Activated naive CD8-positive, alpha-beta T cell treated with anti-CD3 and anti-CD28 coated beads for 36 hours (primary cell): ENCODE measurements at places on chromosomes 16 and 17. TPM values are rescaled to one million over a fixed set of nuclear protein-coding genes. Genes with fewer than 3 reads are reported as not detected.
A peak's percentile ranks its signal among the peaks of the same experiment; 100 is the strongest.

DNA sequence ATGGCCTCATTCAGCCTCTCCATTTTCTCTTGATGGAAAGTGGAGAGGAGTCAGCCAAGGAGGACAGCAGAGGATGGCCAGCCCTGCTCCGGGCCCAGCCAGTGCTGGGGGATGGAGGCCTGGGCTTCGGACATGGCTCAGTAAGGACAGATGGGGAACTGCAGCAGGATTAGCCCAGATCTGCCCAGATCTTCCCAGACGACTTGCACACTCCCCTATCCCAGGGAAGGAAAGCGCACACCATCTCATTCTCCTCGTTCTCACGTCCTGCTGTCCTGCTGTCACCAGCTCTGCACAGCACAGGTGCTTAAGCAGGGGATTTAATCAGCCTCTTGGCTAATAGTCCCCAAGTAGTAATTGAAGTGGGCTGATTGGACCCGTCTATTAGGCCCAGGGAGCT, 100.2 kb upstream of the SDK2 start:
- H3K4me1 ChIP-seq = no peaks in the 10 kb centered on the region
- no peak overlapping the region for H3K4me3 ChIP-seq
- H3K36me3 ChIP-seq = no peaks in the 10 kb centered on the region
- DNase-seq = no peak

The CDK3 gene
- total RNA-seq = 4.9 TPM

The CPHXL2 gene
- not detected for total RNA-seq

GRCh38 chr17:83054518-83055125, 24.8 kb upstream of the METRNL start:
- no peak overlapping the region for H3K4me3 ChIP-seq
- DNase-seq = no peak
- H3K4me1 ChIP-seq = peaks cover 19% of the 10 kb centered on the region
- peak overlapping the region; percentile 26 for H3K27ac ChIP-seq

The CES1 gene
- total RNA-seq = not detected

GRCh38 chr17:64420143-64420670, 28.7 kb upstream of the MILR1 start:
- DNase-seq = no peak
- H3K27me3 ChIP-seq = no peaks in the 10 kb centered on the region
- no peaks in the 10 kb centered on the region for H3K36me3 ChIP-seq
- no peak overlapping the region for H3K27ac ChIP-seq
- no peak overlapping the region for H3K4me3 ChIP-seq
- peaks cover 4% of the 10 kb centered on the region for H3K4me1 ChIP-seq

The SCARF1 gene
- 2.6 TPM for total RNA-seq

GRCh38 chr16:80280557-80280956, 260.2 kb upstream of the DYNLRB2 start:
- H3K4me3 ChIP-seq = no peak overlapping the region
- DNase-seq = no peak
- peaks cover 5% of the 10 kb centered on the region for H3K27me3 ChIP-seq
- H3K27ac ChIP-seq = no peak overlapping the region
- H3K4me1 ChIP-seq = no peaks in the 10 kb centered on the region
- H3K36me3 ChIP-seq = no peaks in the 10 kb centered on the region

DNA sequence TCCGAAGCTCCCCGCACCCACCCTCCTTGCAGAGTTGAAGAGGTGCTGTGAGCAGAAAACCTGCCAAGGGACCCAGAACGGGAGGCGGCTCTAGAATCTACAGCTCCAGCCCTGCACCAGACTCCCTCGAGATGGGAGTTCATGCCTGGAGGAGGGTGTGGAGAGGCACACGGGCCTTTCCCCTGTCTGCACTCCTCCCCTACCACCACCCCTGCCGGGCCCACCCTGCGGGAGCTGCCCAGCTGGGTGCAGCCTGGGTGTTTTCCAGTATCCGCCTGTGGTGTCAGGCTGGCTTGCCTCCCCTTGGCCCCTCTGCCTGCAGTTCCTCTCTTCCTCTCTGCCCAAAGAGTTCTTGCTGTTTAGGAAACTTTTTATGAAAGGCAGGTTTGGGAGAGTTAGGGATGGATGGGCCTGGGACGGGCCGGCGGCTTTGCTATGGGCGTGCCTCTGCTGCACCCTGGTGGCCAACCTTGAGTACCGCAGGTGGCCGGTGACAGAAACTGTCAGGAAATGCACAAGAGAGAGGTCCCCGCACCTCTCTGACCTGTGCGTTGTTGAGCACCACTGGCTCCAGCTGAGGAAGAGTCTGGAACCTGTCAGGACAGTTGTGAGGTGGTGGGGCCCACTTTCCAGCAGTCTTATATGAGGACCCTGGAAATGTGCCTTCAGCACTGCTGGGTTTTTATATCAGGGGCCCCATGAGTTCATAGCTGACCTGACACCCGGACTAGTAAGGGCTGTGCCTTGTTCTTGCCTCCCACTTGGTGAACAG, 354.1 kb downstream of the SEC14L1 start:
- peak overlapping the region; percentile 65 for H3K27ac ChIP-seq
- H3K4me3 ChIP-seq = no peak overlapping the region
- peaks cover 18% of the 10 kb centered on the region for H3K4me1 ChIP-seq
- peaks cover 26% of the 10 kb centered on the region for H3K36me3 ChIP-seq

DNA sequence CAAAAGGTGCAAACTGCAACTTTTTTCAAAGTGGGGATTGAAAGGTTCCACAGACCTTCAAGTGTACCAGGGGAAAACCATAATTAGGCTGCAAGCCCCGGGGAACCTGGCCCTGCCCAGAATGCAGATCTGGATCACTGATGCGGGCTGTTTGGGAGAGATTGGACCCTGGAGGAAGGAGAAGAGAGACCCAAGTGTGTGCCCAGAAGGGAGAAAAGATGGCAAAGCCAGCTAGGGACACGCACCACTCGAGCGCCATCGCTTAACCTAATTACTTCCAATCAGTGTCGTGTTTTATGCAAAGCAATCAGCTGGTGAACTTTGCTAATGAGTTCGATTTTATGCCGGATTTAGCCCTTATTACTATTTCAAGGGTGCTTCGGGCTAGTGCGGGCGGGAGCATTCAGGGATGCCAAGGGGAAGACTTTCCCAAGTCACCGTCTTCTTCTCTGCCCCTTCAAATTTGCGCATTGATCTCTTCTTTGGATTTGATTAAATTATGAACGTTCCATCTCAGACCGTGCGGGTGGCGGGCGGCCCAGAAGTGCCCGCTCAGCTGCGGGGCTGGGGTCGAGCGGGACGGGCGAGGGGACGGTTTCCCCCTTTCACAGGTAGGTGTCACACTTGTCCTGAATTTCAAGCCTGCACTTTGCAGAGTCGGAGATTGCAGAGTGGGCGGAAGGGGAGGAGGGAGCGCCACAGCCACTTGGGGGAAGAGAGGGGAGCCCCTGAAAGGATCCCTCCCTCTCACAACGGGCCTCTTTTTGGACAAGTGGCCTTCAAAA, 4.0 kb downstream of the IRX5 start:
- peaks cover 5% of the 10 kb centered on the region for H3K36me3 ChIP-seq
- no peak overlapping the region for H3K4me3 ChIP-seq
- peaks cover 92% of the 10 kb centered on the region for H3K27me3 ChIP-seq
- H3K27ac ChIP-seq = no peak overlapping the region
- no peak for DNase-seq

The TBC1D26 gene
- 0.45 TPM for total RNA-seq

The ECI1 gene
- 30.0 TPM for total RNA-seq

The MYO15B gene
- 18.9 TPM for total RNA-seq

DNA sequence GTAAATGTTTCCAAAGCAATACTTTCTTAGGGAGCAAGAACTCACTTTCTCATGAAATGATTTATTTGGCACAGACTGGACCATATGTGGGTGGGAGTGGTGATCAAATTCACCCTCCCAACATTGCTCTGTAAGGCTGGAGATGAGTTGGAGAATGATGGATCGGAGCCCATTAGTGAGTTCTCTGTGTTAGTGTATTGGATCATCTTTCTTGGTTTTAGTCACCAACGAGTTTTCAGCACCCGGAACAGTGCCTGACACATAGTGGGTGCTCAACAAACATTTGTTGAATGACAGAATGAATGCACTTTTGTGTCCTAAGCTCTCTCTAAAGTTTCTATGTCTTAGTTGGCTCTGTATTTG, 104.5 kb upstream of the FAM20A start:
- H3K27ac ChIP-seq = no peak overlapping the region
- peaks cover 4% of the 10 kb centered on the region for H3K27me3 ChIP-seq
- H3K4me1 ChIP-seq = no peaks in the 10 kb centered on the region
- no peak for DNase-seq
- H3K4me3 ChIP-seq = no peak overlapping the region

GRCh38 chr17:8873801-8874715, 6.6 kb upstream of the PIK3R6 start:
- no peaks in the 10 kb centered on the region for H3K27me3 ChIP-seq
- peaks cover 8% of the 10 kb centered on the region for H3K36me3 ChIP-seq
- peaks cover 8% of the 10 kb centered on the region for H3K4me1 ChIP-seq
- no peak overlapping the region for H3K4me3 ChIP-seq

The SULT1A2 gene
- total RNA-seq = 0.24 TPM

- peak overlapping the region; percentile 67 for H3K4me3 ChIP-seq
- no peaks in the 10 kb centered on the region for H3K36me3 ChIP-seq
- H3K4me1 ChIP-seq = peaks cover 9% of the 10 kb centered on the region
- peak; percentile 25 for DNase-seq
These were observed 9.4 kb upstream of the ARHGAP23 start for GRCh38 chr17:38418693-38419507.

The GPR179 gene
- 0.34 TPM for total RNA-seq

The CD300A gene
- 4.4 TPM for total RNA-seq

- peak overlapping the region; percentile 84 for H3K4me3 ChIP-seq
- no peaks in the 10 kb centered on the region for H3K27me3 ChIP-seq
- DNase-seq = peak; percentile 62
- peaks cover 62% of the 10 kb centered on the region for H3K4me1 ChIP-seq
These were observed 44.7 kb upstream of the MEAK7 start for GRCh38 chr16:84548971-84549844.

The ST6GALNAC2 gene
- not detected for total RNA-seq
